ENCODE measurements at places on chromosomes 5 and 9.

DNA sequence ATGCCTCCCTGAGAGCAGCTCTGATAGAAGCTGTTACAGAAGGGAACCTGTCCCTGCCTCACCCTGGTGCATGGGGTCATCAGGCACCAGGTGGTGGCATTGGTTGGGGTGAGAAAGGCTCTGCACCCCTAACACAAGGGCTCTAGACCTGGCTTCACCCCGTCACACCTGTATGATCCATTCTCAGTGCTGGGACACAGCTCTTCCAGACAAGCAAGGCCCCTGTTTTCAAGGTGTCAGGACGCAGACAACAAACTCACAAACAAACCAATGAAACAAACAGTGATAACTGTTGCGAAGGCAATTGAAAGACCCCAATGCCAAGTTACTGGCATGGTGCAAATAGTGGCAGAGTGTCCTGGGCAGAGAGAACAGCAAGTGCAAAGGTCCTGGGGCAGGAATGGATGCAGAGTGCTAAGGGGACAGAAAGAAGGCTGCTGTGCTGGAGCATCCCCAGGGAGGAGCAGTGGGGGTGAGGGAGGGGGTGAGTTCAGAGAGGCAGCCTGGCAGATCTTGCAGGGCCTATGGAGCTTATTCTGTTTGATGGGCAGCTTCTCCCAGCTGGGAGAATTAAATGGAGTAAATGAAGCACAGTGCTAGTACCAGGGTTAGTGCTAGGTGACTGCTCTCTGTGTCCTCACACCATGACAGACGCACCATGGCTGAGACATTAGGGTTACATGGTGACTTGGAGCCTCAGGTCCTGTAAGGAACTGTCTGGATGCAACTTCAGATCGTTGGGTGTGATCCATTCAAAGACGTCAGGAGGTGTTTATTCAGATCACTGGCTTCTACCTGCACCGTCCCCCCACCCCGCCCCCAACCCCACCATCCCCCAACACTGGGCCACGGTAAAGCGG is 67.9 kb upstream of the UNC5A start:
- no peak for DNase-seq

DNA sequence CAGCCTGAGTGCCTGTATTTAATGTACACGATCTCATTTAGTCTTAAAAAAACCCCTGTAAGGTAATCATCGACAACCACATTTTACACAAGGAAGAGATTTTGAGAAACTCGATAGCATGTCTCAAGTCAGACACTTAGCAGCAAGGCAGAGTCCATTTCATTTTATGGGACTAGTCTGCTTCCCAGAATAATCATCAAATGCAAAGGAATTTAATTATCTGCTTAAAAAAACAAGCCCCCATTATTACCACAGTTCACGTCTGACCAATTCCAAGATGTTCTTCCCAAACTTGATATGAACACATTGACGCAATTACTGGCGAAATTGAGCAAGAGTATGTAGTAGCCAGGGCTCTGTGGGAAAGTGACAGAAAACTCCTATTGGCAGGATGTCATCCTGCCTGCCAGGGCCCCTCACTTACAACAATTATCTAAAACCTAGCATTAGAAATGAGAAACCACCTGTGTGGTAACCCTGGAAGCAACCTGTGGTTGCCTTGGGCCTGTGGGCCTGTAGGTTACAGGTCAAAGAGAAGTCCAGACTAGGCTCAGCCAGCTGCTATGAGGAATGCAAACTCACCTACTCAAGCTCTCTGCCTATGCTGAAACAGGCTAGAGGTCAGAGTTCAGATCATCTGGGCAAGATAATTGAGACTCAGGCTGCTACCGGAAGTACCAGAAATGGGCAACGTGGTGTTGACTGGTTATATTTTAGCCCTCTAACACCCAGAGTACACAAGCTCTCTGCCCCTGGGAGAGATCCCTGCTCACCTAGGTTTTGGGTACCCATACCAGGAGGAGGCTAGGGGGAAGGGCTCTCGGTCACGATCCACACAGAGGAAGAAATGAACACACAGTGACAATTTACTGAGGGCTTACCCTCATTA is 1.6 kb downstream of the B4GALT1 start:
- no peak for DNase-seq

DNA sequence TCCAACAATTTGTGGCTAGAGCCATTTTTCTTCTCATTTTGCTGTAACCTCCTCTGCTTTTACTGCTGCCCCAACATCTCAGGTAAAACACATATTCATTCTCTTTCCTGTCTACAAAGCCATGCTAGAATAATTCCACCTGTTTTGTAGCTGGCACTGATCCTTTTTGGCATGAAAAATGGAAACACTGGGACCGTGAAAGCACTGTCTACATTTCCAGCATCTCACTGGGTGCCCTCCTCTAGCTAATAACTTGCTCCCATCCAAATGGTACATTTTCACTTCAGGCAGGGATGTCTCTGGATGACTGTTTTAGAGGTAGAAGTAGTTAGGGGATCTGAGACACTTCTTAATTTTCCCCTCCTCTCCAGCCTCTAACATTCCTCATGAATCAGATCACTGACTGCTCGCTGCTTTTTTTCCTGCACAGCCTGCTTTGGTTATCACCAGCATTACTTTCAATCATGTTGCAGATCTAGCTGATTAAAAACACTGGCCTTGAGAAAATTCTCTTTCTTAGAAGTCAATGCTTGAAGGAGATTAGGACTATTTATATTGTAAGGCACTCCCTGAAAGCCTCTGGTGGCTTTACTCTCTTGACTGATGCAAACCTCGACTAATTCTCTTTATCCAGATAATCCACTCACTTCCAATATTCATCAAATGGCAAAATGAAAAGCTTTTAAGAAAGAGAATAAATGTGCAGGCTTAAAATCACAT is 1312.6 kb upstream of the DMAC1 start:
- no peak for DNase-seq

- DNase-seq = no peak
Measured at GRCh38 chr5:88734191-88734640, 148.8 kb downstream of the MEF2C start.

- no peak for DNase-seq
Measured at GRCh38 chr5:84524491-84524890, 139.8 kb upstream of the EDIL3 start.

DNA sequence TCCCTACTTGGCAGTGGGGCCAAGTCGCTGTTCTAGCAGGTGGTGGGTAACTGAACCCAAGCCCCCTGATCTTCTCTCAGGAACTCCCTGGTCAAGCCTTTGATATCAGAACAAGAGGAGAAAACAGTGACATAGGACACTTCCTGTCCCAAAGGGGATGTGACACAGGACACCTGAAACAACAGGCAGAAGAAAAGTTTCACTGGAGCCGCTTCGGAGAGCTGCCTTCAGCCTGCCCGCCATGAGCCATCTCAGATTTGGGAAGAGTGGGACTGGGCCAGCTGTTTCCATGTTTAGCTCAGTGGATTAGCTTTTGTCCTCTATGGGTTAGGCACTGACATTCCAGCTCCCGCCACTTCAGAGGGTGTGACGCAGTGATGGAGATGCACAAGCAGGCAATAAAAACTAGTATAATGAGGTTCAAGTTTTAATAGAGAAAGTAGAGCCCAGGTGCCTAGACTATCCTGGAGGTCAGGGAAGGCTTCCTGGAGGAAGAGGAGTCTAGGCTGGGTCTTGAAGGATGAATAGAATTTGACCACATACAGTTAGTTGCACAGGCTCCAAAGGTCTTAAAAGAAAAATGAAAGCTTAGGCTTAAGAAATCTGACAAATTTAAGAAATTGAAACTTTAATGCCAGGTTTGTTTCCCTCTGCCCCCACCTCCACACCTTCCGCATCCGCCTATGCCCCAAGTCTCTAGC is 104.1 kb upstream of the SPRY4 start:
- DNase-seq = peak; percentile 53

- no peak for DNase-seq
Measured at GRCh38 chr9:99478469-99479027, 256.5 kb downstream of the SEC61B start.

DNA sequence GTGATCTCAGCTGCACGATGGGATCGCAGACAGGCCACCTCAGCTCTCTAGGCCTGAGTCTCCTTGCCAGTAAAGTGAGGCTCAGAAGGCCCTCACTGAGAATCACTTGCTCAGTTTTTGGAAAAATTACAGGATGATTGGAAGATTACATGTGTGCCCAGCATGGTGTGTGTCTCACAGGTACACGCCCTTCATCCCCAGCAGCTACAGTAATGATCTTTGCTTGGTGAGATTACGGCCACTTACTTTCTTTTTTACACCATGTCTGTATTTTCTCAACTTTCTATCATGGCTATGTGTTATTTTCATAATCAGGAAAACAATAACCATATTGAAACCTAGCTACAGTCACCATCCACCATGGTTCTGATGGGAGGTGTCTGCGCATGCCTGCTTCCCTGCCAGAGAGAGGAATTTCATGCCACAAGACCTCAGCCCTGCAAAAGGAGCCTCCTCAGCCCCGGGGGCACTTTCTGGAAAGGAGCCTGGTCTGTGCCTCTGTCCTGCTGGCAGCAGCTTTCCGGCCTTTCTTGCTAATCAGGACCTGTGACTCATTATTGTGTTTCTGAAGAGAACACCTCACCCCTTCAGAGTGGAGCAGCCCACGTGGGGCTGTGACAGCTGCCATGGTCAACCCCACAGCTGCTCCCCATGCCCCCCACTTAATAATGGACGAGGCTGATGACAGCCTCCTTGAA is 64.2 kb upstream of the OLFM1 start:
- DNase-seq = no peak

DNA sequence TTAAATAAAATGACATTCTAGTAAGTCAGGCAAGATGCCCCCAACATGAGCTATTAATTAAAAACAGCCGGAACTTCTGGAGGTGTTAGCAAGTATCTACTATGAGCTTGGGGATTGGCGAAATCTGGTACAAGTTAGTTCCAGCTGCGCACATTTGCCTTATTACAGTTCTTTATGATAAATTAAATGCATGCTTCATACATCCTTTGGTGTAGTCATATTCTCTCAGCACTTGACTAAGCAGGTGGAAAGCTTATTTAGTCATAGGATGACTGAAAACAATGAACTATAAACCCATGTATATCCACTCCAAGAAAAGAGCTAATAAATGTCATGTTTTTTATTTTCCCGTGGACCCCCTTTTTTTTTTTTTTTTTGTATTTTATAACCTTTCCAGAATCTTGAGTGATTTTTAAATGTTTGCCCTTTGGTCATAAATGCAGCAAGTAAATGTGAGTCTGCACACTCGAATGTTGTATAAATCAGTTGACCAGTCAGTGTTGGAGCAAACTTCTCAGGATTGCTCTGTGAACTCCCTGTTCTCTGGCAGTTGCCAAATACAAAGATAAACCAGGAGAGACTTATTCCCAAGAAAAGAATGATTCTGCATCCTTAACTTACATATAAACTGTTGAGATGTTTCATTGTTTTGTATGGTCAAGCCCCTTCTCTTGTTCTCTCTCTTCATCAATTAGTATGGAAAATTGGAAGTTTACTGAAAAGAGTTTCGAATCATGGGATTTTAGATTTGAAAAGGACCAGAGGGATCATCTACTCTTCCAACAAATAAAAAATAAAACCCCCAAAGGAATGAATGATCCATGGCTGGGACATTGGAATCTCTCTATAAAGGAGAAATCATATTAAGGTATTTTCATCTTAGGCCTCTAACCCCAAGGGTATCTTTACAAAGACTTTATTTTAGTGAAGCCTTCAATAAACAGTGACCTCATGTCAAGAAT is 38.3 kb downstream of the PIK3R1 start:
- DNase-seq = no peak

DNA sequence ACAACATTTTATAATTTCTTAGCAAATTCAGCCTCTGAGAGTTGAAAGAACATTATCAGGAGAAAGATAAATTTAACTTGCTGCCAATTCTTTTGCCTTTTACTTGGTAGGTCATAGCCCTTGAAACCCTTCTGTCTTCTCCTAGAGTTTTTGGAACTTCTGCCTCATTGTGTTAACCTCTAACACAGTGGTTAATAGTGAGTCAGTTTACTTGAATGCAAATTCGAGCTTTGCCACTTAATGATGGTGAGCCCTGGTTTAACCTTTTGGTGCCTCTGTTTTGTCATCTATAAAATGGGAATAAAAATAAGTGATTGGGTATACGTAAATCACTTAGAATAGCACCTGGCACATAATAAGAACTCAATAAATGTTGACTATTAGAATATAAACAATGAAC is 1.8 kb upstream of the INIP start:
- DNase-seq = no peak

- no peak for DNase-seq
Measured at GRCh38 chr5:144202726-144203125, 32.1 kb downstream of the KCTD16 start.

DNA sequence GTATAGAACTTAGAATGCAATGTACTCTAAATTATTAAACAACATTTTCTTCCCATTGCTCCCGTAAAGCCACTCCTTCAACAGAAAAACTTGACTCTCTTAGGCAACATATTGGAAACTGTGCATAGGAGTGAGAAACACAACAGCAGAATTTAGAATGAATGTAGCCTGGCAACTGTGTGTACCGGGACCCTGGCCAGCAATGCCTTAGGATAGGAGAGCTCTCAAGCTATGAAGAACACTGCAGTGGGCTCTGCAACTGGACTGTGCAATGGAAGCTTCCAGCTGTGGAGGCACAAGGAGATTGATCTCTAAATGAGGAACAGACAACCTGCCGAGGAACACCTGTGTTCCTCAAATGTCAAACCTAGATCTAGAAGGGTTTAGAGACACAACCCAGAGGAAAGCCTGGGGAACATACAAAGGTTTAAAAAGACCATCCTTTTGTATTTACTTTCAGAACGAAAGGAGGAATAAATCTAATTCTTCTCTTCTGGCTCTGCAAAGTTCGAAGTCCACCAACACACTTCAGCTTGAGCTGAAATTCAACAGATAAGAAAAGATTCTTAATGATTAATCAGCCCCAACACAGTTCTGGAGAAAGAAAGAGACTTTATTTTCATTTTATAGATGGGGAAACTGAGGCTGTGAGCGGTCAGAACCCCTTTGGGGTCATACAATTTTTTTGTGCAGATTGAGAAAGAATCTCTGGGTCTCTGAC is 51.5 kb upstream of the ARL15 start:
- no peak for DNase-seq

DNA sequence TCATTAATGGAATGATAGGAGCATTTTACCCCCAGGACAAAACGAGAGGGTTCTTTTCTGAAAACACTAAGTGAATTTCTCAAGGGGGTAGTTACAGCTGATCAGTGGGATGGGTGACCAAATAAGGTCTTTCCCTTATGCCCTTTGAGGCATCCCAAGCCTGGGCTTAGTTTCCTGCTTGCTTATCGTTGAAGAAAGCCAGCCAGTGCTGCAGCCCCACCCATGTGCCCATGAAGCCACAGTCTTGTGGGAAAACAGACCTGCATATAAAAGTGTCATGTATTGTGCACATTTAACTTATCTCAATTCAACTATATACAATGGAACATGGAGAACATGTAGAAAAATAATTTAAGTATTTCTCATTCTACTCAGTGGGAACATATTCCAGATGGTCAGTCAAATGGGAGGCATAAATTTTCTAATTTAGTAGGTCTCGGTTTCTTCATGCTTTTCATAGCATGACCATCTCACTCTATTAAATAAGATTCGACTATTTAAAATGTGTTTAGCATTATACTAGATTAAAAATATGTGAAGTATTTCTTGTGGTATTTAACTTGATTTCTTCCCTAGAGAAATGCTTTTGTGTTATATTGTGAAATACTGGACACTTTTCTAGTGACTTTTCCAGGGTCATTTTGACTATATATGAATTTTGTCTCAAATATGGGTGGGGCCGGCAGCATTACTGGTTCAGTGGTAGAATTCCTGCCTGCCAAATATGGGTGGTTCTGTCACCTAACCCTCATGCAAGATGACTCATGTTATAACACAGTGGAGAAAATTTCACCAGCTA is 189.7 kb upstream of the SGCD start:
- no peak for DNase-seq

- no peak for DNase-seq
Measured at GRCh38 chr9:133067813-133068212, 6.0 kb downstream of the CEL start.

All from SW480 (cell line).